ENCODE measurements at places on chromosomes 2 and 18. TPM values are rescaled to one million over a fixed set of nuclear protein-coding genes. Genes with fewer than 3 reads are reported as not detected.

DNA sequence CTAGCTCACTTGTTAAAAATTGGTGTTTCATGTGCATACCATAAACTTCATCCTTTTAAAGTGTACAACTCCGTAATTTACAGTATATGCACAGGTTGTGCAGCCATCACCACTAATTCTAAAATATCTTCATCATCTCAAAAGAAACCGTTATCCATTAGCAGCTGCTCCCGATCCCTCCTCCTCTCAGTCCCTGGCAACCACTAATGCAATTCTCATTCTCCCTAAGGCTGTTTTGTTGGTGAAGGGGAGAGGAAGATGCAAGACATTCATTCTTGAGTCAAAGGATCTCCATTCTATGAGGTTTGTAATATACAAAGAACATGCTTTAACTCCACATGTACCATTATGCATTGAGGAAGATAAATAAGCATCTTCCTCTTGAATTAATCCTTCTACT is 48.6 kb downstream of the RNU4ATAC start:
- H3K4me3 ChIP-seq, result no peak overlapping the region
- no peaks in the 10 kb centered on the region for H3K27me3 ChIP-seq
- H3K27ac ChIP-seq, result no peak overlapping the region
- H3K36me3 ChIP-seq, result no peaks in the 10 kb centered on the region
- DNase-seq, result no peak

TTR gene
- total RNA-seq, result 951 TPM

DNA sequence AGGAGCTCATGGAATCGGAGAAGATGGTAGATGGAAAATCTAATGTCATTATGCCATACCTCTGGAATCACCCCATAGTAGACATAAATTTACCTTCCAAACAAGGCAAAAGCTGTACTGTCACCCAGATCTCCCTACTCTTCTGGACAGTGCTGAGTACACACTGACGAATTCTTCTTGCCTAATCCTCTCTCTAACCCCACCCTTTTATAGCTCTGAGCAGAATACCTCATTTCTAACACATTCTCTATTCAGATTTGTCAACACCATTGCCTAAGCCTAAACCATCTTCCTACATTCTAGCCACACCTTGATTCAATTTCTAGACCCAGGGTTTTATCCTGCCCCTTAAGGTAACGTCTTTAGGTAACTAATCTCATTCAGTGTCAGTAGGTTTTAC is 321.0 kb upstream of the NRP2 start:
- H3K36me3 ChIP-seq, result no peaks in the 10 kb centered on the region
- H3K4me3 ChIP-seq, result no peak overlapping the region
- H3K4me1 ChIP-seq, result no peaks in the 10 kb centered on the region
- H3K27me3 ChIP-seq, result no peaks in the 10 kb centered on the region

- H3K36me3 ChIP-seq, result no peaks in the 10 kb centered on the region
- no peaks in the 10 kb centered on the region for H3K4me1 ChIP-seq
- peak overlapping the region; percentile 59 for H3K4me3 ChIP-seq
These were observed 49.7 kb upstream of the SIGLEC15 start for GRCh38 chr18:45775743-45776142.

- H3K36me3 ChIP-seq, result no peaks in the 10 kb centered on the region
- H3K27ac ChIP-seq, result no peak overlapping the region
- H3K4me3 ChIP-seq, result no peak overlapping the region
- H3K4me1 ChIP-seq, result no peaks in the 10 kb centered on the region
- H3K27me3 ChIP-seq, result no peaks in the 10 kb centered on the region
- no peak for DNase-seq
These were observed 40.2 kb upstream of the SLC35F5 start for GRCh38 chr2:113796592-113797175.

- no peak overlapping the region for H3K27ac ChIP-seq
- H3K27me3 ChIP-seq, result no peaks in the 10 kb centered on the region
- no peaks in the 10 kb centered on the region for H3K36me3 ChIP-seq
- no peak overlapping the region for H3K4me3 ChIP-seq
These were observed 1232.6 kb upstream of the NRXN1 start for GRCh38 chr2:52264488-52264887.

DNA sequence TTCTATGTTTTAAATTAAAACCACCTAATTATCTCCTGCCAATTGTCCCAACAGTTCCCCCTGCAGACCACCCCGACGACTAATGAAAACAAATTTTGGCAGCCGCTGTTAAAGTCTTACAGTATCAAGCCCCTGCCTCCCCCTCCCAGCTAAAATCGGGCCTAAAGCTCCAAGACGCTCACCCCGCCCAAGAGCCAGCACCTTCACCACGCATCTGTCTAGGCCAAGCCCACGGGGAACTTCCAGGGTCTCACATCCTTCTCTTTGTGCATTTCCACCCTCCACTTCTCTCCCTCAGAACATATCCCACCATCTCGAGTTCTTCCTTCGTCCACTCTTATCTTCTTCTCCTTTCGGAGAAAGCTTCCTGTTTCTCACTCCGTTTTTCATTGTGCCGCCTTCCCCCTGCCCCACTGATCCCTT is 445 bp downstream of the PRPF40A start:
- H3K27ac ChIP-seq, result peak overlapping the region; percentile 97
- no peaks in the 10 kb centered on the region for H3K36me3 ChIP-seq
- peak overlapping the region; percentile 94 for H3K4me3 ChIP-seq
- no peak for DNase-seq
- H3K27me3 ChIP-seq, result no peaks in the 10 kb centered on the region

TRIM43 gene
- total RNA-seq, result not detected

DNA sequence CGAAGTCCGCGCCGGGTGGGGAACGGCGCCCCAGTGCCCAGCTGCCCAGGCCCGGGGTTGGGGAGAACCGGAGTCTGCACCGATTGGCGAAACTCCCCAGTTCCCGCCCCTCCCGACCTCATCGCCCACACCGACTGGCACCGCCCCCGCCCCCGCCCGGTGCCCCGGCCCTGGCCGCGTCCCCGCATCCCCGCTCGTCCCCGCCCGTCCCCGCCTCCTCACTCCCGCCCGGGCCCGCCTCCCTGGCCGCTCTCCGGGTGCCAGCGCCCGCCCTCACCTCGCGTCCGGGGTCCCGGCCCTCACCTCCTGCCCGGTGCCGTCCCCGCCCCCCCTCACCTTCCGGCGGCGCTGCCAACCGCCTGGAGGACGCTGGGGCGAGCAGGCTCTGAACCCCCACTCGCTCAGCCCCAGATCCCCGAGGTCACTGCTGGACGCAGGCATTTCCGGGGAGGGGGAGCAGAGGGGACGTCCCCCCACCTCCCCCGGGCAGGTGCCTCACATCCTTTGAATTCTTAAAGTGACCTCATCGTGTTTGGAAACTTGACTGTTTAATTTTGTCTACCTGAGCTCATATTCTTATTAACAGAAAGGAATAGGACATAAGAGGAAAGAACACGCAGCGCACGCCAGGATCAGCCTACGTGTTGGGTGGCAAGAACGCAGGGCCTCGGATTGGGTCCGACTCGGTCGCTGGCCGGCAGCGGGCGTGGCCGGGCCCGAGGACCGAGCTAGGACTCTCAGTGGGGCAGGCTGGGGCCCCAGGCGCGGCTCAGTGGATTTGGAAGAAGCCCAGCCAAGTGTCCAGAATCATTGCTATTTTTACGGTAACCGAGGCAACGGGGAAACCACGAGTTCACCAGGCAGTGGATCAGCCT is at the start of gene FAM110C:
TSS of gene FAM110C (minus strand) at position 35 of the 875 bp plus-strand sequence. CDS start 120 bp downstream, outside the sequence.
- H3K4me3 ChIP-seq, result peak within 1 kb of the TSS; percentile 90
- H3K27ac ChIP-seq, result peak within 1 kb of the TSS; percentile 88
- H3K27me3 ChIP-seq, result no peaks in the 10 kb centered on the region
- DNase-seq, result peak; percentile 95

DNA sequence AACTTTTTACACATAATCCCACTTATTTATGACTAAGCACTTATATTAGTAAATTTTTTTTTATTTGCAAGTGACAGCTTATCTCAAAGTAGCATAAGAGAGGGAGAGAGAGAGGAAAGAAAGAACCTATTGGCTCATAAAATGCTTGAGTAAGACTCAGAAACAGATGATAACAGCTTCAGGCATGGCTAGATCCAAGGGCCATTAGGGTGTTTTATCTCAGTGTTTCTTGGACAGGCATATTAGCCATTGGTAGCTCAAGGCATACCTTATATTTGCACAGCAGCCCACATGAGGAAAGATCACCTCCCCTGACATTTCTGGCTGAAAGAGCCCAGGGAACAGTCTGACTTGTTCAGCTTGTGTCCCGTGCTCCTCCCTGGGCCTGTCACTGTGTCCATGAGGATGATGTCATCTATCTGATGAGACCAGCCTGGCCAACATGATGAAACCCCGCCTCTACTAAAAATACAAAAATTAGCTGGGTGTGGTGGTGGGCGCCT is 64.4 kb downstream of the IL1R2 start:
- H3K4me3 ChIP-seq, result no peak overlapping the region
- DNase-seq, result no peak

GRCh38 chr18:74276609-74277008 is 15.2 kb downstream of the CYB5A start:
- no peaks in the 10 kb centered on the region for H3K36me3 ChIP-seq
- no peak overlapping the region for H3K27ac ChIP-seq
- H3K4me1 ChIP-seq, result peaks cover 61% of the 10 kb centered on the region
- H3K4me3 ChIP-seq, result no peak overlapping the region
- no peak for DNase-seq

CDH20 gene
- total RNA-seq, result not detected

GRCh38 chr18:36337679-36338402 is 40.3 kb downstream of the FHOD3 start:
- H3K27me3 ChIP-seq, result no peaks in the 10 kb centered on the region
- H3K4me1 ChIP-seq, result no peaks in the 10 kb centered on the region
- no peak overlapping the region for H3K27ac ChIP-seq
- no peak for DNase-seq
- H3K36me3 ChIP-seq, result no peaks in the 10 kb centered on the region

DNA sequence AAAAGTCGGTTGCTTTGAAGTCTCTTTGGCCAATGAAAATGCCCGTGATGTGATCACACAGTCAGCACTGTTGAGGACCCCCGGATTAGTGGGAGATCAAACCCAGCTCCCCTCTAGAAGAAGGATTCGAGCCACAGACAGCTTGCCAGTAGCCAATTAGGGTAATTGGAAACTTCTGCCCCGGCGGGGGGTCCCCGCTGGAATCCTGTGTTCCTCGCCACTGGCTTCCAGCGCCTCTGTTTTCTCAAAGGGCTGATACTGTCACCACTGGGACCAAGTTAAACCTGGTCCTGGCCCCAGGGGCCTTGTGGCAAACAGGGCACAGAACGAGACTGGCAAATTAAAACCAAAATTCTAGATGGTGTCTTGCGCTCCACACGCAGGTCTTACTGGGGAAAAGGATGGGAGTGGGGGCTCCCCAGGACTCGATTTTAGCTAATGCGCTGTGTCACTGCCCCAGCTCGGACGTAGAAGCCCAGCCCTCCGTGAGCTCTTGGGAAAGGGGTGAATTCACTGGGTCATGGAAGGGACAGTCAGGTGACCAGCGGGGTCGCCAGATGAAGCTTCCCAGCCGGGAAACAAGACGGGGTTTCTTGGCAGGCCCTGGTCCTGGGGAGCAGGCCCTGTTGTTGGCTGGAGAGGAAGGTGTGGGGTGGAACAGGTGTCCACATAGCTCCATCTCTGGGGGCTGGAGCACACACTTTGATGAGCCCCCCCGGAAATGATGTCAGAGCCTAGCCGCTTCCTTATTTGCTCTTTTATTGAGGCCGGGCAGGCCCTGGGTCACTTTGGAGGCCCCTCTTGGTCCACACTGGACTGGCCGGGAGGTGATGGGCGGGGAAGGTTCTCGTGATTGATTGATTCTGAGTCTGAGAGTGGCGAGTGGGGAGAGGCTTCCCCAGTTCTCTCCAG is 90.2 kb downstream of the SMAD7 start:
- no peak overlapping the region for H3K4me3 ChIP-seq
- no peaks in the 10 kb centered on the region for H3K4me1 ChIP-seq
- no peaks in the 10 kb centered on the region for H3K36me3 ChIP-seq
- H3K27ac ChIP-seq, result no peak overlapping the region

DNA sequence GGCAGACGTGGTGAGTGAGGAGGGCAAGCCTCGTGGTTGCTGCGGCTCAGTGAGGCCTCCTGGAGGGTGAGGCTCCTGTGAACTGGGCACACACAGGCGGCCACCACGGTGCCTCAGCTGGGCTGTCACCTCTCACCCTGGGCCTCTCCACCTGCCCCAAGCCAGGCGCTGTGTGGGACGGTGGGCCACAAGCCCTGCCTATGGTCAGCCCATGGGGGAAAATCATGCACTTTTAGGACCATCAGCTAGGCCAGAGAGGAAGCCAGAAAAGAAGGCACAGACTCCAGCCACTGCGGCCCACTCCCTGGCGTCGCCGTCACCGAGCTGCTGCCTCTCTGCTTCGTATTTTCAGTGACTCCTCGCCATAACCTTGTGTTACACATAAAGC is 28.5 kb upstream of the HS6ST1 start:
- peaks cover 13% of the 10 kb centered on the region for H3K4me1 ChIP-seq
- H3K27me3 ChIP-seq, result no peaks in the 10 kb centered on the region
- no peak for DNase-seq

ANTXR1 gene
- total RNA-seq, result 10.6 TPM

- no peak overlapping the region for H3K4me3 ChIP-seq
- H3K36me3 ChIP-seq, result no peaks in the 10 kb centered on the region
- no peak for DNase-seq
- H3K27me3 ChIP-seq, result no peaks in the 10 kb centered on the region
- H3K4me1 ChIP-seq, result no peaks in the 10 kb centered on the region
- H3K27ac ChIP-seq, result no peak overlapping the region
These were observed 365.0 kb upstream of the CDH2 start for GRCh38 chr18:28541934-28542333.

PAIP2B gene
- 49.2 TPM for total RNA-seq

TUBB8B gene
- 0.35 TPM for total RNA-seq

All from pancreas (tissue), 10 donors.